ENCODE measurements at places on chromosomes 2 and 18.

DNA sequence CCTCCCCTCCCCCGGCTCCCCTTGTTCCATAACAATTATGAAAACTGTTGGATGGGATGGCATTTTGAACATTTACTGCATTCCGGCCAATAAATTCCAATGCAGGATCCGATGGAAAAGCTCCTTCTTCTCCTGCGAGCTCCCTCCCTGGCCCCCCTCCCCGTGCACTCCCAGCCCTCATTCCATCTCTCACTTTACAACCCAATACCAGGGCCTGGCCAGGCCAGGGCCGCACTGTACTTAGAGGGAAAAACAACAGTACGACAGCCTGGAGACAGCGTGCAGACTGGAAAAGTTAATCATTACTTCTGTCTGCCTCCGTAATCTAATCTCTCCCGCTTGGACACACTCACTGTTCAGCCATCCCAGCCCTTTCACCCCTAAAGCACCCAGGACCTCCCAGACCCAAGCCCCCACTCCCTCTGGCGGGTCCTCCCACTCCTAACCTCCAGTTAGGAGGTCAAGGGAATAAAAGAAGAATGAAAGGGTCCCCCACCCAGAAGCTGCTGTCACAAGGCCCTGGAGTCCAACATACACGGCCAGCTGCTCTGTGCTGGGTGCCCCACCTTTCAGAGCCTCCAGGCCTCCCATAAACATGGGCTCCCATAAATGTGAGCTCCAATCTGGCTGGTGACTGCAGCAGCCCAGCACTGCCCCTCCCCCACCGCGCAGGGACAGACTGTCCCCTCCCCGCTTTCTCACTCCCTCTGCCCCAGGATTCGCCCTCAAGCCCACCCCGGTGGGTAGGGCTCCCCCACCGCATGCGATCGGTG, 20.6 kb downstream of the SMAD7 start:
- peak; percentile 72 for DNase-seq

- no peak for DNase-seq
Observed at GRCh38 chr2:231263118-231263831, 64.8 kb downstream of the ARMC9 start.

GRCh38 chr2:20422402-20423271, 24.2 kb upstream of the RHOB start:
- DNase-seq, result peak; percentile 69

GRCh38 chr2:31654241-31654640, 73.5 kb upstream of the SRD5A2 start:
- DNase-seq, result no peak

- DNase-seq, result no peak
Observed at GRCh38 chr2:48397846-48398245, 132.1 kb upstream of the STON1 start.

GRCh38 chr18:42828881-42829280, 286.6 kb downstream of the RIT2 start:
- no peak for DNase-seq

GRCh38 chr2:9813312-9814128, 29.8 kb upstream of the TAF1B start:
- DNase-seq, result peak; percentile 83

GRCh38 chr2:157143901-157144300, 113.6 kb upstream of the GALNT5 start:
- DNase-seq, result no peak

DNA sequence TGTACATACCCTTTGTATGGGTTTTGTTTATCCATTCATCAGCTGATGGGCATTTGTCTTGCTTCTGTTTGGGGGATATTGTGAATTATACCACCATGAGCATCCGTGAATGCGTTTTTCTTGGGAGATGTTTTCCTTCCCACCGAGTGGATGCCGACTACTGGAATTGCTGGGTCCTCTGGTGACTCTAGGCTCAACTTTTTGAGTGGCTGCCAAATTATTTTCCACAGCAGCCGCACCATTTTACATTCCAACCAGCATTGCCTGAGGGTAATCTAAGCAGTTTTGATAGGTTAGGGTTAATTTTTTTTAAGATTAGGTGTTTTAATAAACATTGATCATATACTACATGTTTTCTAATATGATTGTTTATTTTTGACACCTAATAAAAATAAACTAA, 220.1 kb downstream of the SNTG2 start:
- no peak for DNase-seq

GRCh38 chr2:16055848-16056580, 115.7 kb downstream of the MYCN start:
- DNase-seq, result no peak

DNA sequence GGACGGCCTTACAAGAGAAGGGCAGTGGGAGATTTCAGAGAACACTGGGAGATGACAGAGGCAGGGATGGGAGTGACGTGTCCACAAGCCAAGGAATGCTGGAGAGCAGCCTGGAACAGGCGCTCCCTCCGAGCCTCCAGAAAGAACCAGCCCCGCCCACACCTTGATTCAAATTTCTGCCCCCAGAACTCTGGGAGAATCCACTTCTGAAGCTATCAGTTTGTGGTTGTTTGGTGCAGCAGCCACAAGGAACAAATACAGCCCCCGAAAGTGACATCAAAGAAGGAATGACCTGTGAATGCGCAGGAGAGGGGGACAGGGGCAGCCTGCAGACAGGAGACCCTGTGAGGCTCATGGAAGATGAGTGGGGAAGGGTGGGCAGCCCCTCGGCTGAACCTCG, 67.3 kb downstream of the TWIST2 start:
- DNase-seq, result no peak

DNA sequence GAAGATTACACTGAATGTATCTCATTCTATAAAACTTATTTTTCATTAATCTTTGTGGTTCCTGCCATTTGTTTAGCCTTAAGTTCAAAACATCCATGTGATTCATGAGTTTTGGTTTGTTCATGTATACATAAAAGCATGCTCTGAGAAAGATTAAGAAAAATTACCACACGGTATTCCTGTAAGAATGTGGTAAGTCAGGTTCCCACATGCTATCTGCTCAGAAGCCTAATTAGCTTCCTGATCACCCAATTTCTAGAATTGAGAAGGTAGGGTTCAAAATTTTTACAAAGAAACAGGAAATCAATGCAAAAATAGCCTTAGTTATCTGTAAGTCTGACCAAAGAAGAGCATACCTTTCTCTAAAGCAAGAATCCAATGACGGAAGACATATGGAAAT, 241.6 kb upstream of the VRK2 start:
- DNase-seq, result no peak

- DNase-seq, result no peak
Observed at GRCh38 chr2:216299588-216299987, 72.7 kb downstream of the MARCHF4 start.

- no peak for DNase-seq
Observed at GRCh38 chr18:30056528-30056927, 986.0 kb downstream of the DSC3 start.

GRCh38 chr2:52874466-52875106, 893.0 kb upstream of the CHAC2 start:
- no peak for DNase-seq

- DNase-seq, result no peak
Observed at GRCh38 chr2:63049970-63050333, 678 bp upstream of the OTX1 start.
